ENCODE measurements at places on chromosomes 13 and 19.

GRCh38 chr13:49567491-49567890 lies 17.9 kb downstream of the RCBTB1 start:
- no peak for DNase-seq

DNA sequence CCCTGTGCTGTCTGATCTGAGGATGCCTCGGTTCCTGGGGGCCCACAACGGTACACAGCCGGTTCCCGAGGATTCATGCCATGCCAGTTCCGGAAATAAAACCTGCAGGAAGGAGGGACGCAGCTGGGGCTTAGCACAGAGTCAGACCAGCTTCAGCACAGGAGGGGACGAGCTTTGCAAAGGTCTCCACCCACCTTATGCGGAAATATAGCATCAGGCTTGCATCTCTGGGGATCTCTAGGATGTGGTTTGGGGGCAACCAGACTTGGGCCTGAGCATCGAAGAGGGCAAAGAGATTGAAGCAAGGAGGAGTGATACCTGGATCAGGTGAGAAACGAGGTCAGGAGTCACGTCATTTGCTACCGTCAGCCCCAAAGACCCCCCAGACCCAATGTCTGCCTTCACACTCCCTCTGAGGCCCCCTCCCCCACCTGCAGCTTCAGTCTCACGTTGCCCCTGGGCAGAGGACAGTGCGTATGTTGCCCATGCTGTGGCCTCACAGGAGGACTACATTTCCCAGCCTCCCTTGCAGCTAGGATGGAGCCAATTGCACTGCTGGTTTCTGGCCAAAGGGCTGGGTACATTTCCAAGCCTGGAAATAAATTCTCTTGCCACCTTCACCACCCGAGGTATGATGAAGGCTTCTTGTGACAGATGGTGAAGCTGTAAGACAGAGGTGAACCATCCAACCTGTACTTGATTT lies 12.1 kb downstream of the TYK2 start:
- no peak for DNase-seq

DNA sequence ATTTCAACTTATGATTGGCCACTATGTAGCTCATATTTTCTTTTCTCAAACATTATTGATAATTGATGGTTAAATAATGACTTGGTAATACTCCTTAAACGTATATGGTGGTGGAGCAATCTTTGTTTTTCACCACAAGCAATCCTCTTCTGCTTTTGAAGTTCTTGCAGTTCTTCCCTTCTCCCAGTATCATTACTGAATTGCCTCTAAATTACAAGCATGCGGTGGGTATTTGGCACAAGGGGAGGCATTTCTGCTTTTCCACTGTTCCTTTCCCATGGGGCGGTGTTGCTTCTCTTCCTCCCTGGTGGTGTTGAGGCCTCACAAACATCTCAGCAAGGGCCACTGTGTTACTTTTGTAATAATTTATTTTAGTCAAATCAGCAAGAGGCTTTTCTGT lies 234.4 kb upstream of the RXFP2 start:
- no peak for DNase-seq

DNA sequence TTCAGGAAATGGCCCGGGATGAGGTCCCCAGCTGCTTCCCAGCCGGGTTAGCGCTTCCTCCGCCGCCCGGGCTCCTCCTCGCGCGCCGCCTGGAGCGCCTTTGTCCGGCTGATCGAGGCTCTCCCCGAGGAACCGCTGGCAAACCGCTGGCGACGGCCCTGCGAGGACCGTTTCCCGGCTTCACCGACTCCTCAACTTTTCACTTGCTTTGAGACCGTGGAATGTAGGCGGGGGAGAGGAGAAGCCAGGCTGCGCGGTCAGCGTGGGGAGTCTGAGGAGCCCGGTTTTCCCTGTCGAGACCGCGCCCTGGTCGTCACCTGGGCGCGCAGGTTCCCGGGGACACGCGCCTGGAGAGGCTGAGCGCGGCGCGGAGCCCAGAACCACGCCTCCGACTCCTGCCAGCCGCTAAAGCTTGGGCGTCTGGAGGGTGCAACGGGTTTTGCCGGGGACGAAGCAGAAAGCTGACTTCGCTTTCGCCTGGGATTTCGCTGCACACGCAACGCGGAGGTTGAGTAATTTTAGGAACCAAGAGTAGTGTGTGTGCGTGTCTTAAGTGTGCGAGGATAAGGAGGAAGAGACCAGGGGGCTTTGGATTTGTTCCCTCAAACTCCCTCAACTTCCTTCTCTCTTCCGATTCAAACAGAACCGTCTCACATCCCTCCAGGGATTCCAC lies 7.3 kb upstream of the DGKH start:
- peak; percentile 84 for DNase-seq

DNA sequence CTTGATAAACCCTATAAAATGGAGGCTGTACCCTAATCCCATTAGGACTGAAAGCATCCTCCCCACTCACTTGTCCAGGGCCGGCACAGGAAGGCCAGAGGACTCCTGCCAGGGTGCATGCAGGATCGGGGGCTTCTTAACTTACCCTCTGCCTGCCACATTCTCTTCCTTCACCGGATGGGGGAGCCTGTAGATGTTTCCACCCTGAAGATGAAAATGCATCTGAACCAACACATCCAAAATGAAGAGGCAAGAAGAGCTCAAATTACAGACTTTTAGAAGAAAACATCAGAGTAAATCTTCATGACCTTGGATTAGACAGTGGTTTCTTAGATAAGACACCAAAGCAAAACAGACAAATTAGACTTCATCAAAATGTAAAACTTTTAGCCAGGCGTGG lies 25.9 kb upstream of the NAPA start:
- DNase-seq: no peak

DNA sequence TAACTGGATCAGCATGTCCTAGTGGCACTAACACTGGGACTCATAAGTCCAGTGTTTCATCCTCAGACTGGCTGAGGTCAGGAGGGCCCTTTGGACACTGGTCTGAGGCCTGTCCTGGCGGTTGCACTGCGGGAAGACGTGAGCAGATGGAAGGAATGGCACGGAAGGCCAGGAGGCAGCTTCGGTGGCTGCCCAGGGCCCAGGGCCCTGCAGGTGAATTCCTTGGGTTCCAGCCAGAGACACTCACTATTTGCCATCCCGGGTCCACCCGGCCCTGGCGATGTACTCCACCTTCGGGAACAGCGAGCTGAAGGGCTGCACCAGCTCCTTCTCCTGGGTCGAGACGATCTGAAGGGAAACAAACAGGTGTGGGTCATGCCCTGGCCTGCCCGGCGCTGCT lies 26.3 kb downstream of the DPP9 start:
- DNase-seq: no peak

DNA sequence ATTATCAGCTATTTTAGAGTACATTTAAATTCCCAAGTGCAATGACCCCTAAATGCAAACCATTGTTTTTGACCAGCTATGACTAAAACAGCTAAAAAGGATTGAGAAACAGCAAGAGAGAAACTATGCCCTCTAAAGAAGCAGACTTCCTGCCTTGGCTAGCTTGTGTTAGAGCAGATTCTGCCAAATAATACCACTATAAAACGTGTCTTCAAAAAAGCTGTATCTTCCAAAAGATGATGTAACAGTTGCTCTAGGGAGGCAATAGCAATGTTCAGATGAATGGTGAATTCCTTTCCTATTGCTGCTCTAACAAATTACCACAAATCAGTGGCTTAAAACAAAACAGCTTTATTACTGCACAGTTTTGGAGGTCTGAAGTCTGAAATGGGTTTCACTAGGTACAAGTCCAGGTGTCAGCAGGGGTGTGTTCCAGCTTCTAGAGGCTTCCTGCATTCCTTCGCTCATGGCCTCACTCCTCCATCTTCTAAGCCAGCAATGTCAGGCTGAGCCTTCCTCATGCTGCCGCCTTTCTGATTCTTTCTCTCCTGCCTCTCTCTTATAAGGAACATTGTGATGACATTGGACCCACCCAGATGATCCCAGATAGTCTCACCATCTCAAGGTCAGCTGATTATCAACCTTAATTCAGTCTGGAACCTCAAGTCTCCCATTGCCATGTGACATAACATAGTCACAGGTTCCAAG lies 84.5 kb downstream of the LRRC63 start:
- no peak for DNase-seq

DNA sequence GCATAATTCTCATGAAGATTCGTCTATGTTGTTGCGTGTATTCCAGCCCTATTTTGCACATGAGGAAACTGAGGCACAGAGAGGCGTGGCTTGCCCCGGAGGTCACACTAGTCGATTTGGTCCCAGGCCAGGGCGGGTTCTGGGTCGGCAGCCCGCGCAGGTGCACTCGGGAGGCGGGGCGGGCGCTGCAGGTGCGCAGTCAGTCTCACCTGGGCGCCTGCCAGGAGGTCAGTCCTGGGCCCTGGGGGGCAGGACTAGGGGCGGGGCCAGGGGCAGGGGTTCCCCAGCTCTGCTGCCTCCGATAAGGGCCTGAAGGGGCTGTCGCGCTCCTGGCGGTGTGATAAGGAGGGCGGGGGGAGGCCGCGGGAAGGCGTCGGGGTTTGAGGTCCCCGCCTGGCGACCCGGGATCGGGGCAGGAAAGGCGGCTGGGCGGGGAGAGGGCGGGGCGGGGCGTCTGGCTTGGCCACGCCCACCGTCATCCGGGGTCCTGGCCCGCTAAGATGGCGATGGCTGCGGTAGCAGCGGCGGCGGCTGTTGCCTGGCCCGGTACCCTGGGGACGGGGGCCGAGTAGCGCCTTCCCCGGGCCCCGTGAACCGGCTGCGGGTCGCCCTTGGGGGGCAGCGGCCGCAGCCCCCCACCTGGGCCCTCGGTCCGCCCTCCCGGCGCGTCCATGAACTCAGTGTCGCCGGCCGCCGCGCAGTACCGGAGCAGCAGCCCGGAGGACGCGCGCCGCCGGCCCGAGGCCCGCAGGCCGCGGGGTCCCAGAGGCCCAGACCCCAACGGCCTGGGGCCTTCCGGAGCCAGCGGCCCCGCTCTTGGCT lies at the start of gene ATG4D:
Gene ATG4D (plus strand): TSS at position 485 of the 822 bp plus-strand sequence. CDS start 187 bp downstream, at position 672.
- peak; percentile 96 for DNase-seq

GRCh38 chr19:40219721-40220276 lies 1.6 kb upstream of the TTC9B start:
- DNase-seq: peak; percentile 80

- no peak for DNase-seq
Observed at GRCh38 chr13:74205313-74205690, 71.1 kb upstream of the KLF12 start.

- no peak for DNase-seq
Observed at GRCh38 chr13:51423766-51424165, 29.1 kb downstream of the INTS6 start.

- no peak for DNase-seq
Observed at GRCh38 chr19:48997972-48998371, 4.3 kb downstream of the RUVBL2 start.

DNA sequence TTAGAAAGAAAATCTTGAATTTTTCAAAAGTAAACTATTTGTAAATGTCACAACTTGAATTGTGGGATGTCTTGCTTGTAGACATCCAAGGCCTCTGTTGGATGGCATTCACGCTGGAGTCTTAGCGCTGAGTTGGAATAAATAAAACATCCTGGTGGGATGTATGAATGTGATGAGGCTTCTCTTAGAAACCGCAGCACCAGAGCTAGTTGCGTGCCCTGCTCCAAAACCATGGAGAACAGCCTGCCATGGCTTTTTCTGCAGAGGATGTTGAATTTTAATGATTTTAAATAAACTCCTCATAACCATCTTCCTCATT lies 70.4 kb downstream of the DPY19L3 start:
- DNase-seq: no peak

DNA sequence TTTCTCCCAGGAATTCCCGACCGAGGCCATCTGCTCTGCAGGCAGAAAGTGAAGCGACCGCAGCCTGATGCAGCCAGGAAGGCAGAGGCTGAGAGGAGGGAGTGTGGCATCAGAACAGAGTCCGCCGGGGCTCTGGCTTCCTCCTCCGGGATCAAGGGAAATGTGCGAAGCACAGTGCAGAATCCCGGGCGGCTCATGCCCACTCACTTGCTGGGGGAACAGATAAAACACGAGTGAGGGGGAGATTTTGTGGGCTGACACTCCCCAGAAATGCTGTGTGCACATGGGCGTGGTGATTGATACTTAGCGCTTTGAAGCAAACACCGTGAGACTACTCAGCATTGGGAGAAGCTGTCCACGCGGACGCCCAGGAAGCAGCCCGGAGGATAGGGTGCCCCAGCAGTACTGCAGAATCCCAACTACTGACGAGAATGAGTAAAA lies 75.3 kb upstream of the POMP start:
- DNase-seq: no peak

DNA sequence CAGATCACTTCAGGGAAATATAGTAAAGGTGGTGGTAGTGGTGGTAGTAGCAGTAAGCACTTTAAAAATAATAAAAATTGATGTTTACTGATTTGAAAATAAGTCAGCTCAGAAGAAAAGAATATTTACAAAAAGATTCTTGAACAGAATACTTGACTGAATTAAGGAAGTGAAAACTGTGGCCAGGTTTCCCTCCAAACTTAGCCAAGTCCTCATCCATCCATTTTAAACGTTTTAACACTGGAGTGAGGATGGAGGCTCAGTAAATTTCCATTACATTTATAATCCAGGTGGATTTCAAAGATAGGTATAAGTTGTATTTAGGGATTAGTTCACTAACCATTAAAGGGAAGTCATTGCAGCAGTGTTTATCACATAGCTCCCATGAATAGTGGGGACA lies 221.5 kb downstream of the RGCC start:
- DNase-seq: no peak

DNA sequence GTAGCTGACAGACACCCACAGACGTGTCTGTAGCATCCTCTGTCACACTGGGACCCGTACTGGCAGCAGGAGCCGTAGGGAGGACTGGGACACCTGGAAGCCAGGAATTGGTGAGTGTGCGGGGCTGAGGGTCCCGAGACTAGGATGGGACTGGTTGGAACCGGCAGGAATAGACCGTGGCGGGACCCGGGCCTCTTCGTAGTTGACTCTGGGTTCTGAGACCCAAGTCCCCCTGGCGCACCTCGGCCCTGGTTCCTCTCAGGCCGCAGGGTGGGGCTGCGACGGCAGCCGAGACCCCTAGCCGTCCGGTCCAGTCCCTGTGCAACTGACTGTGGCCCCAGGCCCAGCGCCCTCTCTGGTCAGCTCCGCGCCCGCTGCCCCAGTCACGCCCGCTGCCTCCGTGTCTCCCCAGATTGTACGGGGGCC lies 64.7 kb downstream of the ZNF823 start:
- no peak for DNase-seq

GRCh38 chr13:76527041-76527440 lies 359.2 kb downstream of the KCTD12 start:
- DNase-seq: no peak

DNA sequence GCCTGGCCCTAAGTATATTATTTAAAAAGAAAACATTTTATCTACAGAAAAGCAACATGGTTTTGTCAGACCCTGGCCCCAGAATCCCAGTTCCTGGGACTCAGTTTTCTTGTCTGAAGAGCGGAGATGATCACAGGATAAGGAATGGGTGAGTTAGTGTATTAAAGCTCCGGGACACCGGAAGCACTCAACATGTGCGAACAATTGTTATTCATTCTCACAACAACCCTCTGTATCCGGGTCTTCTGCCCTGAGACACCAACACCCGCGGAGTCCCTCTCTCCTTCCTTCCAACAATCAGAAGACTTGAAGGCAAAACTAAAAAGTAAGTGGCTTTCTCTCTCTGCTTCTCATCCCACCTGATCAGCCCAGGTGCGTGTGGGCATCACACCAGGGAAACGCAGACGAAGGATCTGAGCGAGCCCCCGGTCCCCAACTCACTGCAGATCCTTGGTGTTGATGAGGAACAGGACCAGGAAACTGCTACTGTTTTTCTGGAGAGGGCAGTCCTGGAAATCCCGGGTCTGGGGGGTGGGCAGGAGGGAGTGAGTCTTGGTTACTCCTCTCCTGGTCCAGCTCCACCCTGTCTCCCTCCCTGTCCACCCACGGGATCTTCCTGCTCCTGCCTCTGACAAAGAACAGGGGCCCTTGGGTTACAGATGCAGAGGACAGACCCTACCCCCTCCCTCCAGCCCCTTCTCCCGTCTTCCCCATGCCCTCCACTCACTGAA lies 2.0 kb downstream of the GPR108 start:
- no peak for DNase-seq

All from large intestine (tissue), 12 donors.